ENCODE measurements at places on chromosomes 5 and 9.

DNA sequence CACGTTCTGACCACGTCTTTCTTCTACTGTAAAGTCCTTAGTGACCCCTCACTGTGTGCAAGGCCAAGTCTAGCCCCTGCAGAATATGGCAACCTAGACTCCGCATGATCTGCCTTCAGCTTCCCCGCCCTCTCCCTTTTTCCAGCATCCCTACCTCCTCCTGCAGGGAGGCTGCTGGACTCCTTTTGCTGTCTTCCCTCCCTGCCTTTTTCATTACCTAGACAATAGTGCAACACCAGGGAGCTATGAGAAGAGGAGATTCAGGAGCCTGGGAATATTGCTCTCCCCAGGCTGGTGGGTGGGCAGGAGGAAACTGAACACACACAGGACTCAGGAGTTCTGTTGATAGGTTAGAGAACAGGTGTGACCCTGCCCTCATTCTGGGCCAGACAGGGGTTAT lies 33.1 kb upstream of the LARP1 start:
- DNase-seq: no peak

DNA sequence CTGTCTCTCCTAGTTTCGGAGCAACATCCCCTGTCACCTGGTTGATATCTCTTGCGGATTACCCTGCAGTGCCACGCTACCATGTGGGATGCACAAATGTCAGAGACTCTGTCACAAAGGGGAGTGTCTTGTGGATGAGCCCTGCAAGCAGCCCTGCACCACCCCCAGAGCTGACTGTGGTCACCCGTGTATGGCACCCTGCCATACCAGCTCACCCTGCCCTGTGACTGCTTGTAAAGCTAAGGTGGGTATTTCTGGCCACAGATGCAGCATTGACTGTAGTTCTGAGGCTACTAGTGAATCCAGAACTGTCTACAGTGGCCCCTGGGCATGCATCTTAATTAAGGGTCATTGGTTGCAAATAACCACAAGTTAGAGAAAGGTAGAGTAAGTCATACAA lies 50.8 kb downstream of the AQP7 start:
- DNase-seq: no peak

DNA sequence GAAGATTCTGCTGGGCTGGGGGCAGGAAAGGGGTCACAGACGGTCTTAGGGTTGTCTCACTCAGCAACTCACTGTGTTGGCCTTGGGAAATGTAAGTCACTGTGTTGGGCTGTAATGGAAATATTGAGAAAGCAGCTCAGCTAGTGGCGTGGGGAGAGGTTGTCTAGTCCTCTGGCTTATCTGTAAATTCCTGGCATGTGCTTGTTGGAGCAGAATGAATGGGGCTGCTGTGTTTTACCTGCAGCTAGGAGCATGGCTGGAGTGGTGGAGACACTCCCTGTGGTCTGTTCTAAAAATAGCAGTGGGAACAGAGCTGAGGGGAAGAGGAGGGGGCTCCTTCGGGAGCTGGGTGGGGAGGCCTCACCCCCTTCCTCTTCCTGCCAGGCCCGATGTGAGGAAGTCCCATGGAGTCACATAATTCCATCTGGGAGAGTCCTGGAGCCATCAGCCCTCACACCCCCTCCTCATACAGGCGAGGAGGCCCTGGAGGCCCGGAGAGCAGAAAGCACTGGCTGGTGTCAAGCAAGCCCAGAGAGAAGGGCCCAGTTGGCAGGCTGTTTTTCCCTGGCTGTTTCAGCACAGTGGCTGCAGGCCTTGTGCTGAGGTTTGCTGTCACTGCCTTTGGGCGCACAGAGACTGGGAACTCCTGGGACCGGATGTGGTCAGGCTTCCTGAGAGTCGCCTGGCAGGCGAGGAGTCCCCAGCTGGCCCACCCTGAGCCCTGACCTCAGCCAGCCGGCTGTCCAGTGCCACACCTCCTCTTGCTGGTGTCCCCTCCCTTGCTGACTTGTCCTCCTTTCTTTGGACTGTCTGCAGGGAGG lies 84.9 kb downstream of the RGS3 start:
- DNase-seq: no peak

DNA sequence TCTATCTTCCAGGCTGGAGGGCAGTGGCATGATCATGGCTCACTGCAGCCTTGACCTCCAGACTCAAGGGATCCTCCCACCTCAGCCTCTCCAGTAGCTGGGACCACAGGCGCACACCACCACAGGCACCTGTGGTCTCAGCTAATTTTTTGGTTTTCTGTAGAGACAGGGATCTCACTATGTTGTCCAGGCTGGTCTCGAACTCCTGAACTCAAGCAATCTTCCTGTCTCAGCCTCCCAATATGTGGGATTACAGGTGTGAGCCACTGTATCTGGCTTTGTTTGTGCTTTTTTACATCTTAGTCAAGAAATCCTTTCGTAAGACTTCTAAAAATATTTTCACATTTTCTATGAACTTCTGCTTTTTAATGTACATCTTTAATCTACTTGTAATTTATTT lies 116.9 kb downstream of the DENND1A start:
- DNase-seq: no peak

DNA sequence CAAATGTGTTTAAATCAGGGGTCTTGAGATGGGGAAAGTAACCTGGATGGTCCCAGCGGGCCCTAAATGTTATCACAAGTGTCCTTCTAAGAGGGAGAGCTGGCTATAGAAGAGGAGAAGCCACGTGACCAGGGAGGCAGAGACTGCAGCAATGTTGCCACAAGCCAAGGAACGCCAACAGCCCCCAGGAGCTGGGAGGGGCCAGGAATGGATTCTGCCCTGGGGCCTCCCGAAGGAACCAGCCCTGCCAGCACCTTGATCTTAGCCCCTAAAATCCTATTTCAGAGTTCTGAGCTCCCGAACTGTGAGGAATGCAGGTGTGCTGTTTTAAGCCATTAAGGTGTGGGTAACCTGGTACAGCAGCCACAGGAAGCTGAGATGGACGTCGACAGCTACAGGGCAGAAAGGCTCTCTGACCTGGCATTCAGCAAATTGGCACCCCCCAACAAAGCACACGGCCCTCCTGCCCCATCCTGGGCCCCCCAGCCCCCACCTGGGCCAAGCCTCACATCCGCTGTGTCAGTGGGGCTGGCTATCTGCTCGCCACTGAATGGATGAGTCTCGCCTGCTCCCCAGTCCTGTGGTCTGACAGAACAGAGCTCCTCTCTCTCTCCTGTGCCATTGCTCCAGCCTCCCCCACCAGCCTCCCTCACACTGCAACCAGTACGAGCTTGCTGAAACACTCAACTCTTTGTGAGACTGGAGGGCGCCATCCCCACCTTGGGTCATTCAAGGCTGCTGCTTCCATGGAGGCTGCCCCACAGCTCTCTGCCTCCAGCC lies 78.8 kb downstream of the ADAMTS2 start:
- peak; percentile 89 for DNase-seq

- DNase-seq: no peak
These were observed 41.1 kb downstream of the G3BP1 start for GRCh38 chr5:151812757-151813309.

DNA sequence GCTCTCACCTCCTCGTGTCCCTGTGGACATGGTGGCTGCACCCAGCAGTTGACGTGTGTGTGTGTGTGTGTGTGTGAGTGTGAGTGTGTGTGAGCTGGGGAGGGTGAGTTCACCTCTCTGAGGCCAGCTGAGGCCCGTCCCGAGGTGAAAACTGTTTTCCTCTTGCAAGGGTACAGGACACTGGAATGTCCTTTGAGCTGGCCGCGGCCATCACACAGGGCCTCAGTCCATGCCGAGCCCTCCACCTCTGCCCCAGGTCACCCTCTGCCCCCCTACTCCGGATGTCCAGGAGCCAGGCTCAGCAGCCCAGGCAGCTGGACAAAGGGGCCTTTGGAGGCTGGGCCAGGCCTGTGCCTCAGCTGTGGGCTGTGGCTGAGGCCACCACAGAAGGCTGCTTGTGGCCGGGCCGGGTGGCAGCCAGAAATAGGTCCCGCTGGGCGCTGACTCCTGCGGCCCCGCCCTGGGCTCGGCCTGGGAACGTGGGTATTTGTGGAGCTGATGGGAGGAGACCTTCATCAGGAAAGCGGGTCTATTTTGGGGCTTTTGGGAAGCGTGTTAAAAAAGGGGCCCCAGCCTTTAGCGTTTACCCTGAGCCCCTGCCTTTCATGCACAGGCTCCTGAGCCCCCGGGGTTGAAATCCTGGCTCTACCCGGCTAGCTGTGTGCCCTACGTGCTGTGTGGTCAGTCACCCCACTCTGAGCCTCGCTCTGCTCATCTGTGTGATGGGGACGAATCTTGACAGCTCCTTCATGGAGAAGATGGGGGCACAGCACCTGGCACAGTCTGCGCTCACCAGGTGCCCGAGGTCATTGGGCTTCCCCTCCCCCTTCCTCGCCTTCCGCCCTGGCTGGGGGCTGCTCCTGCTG lies 75.1 kb upstream of the IER5L start:
- DNase-seq: no peak

GRCh38 chr9:124197177-124198095 lies 60.3 kb upstream of the NEK6 start:
- DNase-seq: no peak

DNA sequence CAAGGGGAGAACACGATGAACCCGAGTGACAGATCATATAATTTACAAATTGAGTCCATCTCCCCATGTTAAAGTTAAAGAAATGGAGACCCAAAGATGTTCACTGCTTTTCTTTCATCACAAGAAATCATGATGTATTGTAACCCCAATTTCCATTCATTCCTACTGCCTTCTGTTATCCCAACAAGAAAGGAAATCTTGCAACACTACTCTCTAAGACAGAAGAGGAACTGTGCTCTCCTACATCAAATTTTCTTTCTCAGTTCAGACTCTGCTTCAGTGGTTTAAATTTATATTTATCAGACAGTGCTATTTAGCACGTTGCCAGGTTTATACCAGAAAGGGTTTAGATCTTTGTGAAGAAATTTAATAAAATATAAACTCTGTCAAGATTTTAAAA lies 83.8 kb upstream of the RASA1 start:
- no peak for DNase-seq

- no peak for DNase-seq
These were observed 8.4 kb downstream of the COX7C start for GRCh38 chr5:86626149-86626548.

DNA sequence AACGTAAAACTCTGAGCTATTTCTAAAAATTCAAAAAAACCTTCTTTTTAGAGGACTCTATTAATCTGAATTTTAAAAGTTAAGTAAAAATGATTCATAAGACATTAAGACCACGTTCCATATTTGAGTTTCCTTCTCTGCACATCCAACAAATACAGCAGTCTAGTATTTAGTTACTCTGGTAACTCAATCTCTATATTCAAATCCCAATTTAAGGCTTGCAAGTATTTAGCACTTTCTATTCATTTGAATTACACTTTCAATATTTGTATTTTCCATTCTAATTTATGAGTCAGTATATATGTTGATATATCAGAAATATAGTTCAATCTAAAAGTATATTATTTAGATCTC lies 17.7 kb downstream of the RFX3 start:
- DNase-seq: no peak

- no peak for DNase-seq
These were observed 48.4 kb upstream of the EPB41L4A start for GRCh38 chr5:112467485-112467884.

- DNase-seq: no peak
These were observed 148.8 kb upstream of the SGCD start for GRCh38 chr5:156178117-156178516.

DNA sequence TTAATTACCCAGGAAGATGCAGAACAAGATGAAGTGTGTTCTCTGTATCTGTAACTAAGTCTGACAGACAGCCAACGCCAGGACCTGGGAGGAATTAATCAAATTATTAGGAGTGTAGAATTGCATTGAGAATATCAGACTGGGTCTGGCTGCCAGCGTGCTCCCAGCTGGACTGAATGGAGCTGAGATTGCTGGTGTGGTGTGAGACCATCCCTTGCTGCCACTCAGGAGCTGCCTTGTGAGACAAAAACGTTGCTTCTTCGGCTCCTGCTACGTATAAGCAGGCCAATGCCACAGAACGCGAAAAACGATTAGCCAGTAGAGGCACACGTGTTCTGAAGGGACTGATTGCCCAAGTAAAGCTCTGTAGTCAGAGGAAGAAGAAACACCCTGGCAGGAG lies 66.8 kb downstream of the AMBP start:
- no peak for DNase-seq

GRCh38 chr9:104850786-104851545 lies 77.0 kb downstream of the ABCA1 start:
- no peak for DNase-seq

- DNase-seq: no peak
These were observed 11.1 kb downstream of the ERGIC1 start for GRCh38 chr5:172845154-172845553.

DNA sequence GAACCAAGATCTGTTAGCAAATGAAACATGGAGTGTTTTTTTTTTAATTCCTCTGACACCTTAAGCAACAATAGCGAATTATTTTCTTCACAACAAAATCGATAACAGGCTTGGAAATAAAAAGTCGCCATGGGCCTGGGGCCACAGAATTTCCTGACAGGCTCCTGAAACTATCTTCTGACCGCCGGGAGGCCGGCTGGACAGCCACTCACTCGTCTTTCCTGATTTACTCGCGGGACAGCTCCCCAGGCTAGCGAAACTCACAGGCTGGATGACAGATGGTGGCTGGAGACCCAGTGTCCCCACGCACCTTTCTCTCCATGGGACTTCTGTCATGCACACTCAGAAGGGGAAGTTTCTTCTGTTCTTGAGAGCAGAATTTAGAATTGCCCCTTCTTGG lies 143.3 kb upstream of the IRX2 start:
- DNase-seq: peak; percentile 58

DNA sequence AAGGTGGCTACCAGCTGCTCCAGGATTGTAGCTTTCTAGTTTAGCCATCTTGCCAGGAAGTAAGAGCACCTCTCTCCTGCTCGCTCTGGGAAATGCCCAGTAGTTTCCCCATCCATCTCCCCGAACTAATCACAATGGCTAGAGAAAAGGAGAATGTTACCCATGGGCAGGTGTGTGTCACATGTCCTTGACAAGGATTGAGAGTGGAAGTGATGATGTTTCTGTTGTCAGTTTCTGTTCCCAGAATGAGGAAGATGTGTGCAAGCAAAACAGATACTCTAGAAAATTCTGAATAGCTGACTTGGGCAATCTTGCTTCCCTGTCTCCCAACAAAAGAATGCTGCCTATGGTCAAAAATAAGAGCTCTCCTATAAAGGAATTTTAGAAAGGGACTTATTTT lies 429.5 kb downstream of the EBF1 start:
- no peak for DNase-seq

GRCh38 chr5:43583724-43584123 lies 19.3 kb upstream of the NNT start:
- no peak for DNase-seq

- no peak for DNase-seq
These were observed 19.4 kb downstream of the NR2F1 start for GRCh38 chr5:93602241-93603077.

GRCh38 chr9:27628311-27628710 lies 55.0 kb upstream of the C9orf72 start:
- no peak for DNase-seq

- DNase-seq: no peak
These were observed 26.3 kb downstream of the ANP32B start for GRCh38 chr9:98009437-98009836.

- DNase-seq: no peak
These were observed 94.4 kb downstream of the VAV2 start for GRCh38 chr9:133897675-133898074.

GRCh38 chr9:129885670-129886106 lies 50.4 kb downstream of the USP20 start:
- DNase-seq: peak; percentile 99
